ENCODE measurements at places on chromosomes 13 and 19. TPM values are rescaled to one million over a fixed set of nuclear protein-coding genes. Genes with fewer than 3 reads are reported as not detected.

- no peak for DNase-seq
Measured at GRCh38 chr19:43526884-43527859, at the start of gene ETHE1. TSS of gene ETHE1 (minus strand) at chr19:43527201. CDS start at chr19:43527177, 24 bp downstream.

- no peak for DNase-seq
Measured at GRCh38 chr19:49997709-49998108, 27.5 kb downstream of the VRK3 start.

DNA sequence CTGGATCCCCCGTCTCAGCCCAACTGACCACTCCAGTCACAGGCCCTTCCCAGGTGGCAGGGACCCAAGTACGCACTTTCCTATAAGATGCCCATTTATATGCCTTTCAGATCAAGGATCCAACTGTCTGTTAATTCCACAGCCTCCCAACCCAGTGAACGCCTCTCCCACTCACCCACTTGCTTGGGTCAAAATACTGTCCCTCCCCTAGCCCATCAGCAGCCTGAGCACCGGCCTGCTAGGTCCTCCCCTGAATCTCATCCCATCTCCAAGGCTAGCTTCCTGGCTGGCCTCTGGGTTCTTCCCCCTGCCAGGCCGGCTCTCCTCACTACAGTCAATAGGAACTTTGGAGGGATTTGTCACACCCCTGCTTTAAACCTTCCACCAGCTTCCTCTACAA, 1.9 kb downstream of the UBE2S start:
- DNase-seq: no peak

DNA sequence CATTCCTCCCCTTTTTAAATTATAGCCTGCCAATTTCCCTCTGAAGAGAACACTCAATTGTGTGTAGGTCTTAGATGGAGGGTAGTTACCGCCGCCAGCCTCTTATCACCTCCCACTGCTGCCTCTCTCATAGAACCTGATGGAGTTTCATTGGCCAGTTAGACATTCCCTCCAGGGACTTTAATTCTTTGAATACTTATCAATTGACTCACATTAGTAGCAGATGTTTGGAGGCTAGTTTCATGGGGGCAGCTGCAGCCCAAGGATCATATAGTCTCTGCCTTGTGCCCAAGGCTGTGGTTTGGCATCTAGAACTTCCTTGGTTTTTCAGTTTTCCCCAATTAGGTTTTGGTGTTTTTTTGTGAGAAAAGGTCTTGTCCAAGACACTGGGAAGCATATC, 318.9 kb upstream of the HTR2A start:
- peak; percentile 68 for DNase-seq

- DNase-seq: no peak
Measured at GRCh38 chr19:28403690-28404089, 809.3 kb downstream of the UQCRFS1 start.

The KLF2 gene
- 1.5 TPM for polyA plus RNA-seq

The SYT3 gene
- 0.05 TPM for polyA plus RNA-seq

All from AG04450 (cell line).